ENCODE measurements at places on chromosomes 13 and 19.
A peak's percentile ranks its signal among the peaks of the same experiment; 100 is the strongest.

DNA sequence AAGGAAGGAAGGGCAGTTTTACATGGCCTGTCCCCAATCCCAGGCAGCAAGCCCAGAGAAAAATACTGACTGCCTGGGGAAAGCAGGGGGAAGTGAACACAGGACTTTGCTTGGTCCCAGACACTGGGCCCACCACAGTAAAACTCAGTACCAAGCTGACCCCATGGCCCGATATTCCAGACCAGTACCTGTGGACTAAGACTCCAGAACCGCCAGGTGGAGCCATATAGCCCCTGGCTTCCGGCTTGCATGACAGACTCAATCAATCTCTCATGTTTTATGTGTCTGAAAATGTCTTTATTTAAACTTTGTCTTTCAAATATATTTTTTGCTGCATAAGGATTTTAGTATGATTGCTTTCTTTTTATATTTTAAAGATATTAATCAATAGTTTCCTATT, 767.9 kb upstream of the SLITRK6 start:
- no peak for DNase-seq

DNA sequence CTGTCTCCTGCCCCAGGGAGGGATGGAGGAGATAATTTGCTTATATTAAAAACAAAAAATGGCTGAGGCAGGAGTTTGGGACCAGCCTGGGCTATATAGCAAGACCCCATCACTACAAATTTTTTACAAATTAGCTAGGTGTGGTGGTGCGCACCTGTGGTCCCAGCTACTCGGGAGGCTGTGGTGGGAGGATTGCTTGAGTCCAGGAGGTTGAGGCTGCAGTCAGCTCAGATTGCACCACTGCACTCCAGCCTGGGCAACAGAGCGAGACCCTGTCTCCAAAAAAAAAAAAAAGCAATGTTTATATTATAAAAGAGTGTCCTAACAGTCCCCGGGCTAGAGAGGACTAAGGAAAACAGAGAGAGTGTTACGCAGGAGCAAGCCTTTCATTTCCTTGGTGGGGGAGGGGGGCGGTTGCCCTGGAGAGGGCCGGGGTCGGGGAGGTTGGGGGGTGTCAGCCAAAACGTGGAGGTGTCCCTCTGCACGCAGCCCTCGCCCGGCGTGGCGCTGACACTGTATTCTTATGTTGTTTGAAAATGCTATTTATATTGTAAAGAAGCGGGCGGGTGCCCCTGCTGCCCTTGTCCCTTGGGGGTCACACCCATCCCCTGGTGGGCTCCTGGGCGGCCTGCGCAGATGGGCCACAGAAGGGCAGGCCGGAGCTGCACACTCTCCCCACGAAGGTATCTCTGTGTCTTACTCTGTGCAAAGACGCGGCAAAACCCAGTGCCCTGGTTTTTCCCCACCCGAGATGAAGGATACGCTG, 184.0 kb downstream of the KDM4B start:
- DNase-seq = no peak

DNA sequence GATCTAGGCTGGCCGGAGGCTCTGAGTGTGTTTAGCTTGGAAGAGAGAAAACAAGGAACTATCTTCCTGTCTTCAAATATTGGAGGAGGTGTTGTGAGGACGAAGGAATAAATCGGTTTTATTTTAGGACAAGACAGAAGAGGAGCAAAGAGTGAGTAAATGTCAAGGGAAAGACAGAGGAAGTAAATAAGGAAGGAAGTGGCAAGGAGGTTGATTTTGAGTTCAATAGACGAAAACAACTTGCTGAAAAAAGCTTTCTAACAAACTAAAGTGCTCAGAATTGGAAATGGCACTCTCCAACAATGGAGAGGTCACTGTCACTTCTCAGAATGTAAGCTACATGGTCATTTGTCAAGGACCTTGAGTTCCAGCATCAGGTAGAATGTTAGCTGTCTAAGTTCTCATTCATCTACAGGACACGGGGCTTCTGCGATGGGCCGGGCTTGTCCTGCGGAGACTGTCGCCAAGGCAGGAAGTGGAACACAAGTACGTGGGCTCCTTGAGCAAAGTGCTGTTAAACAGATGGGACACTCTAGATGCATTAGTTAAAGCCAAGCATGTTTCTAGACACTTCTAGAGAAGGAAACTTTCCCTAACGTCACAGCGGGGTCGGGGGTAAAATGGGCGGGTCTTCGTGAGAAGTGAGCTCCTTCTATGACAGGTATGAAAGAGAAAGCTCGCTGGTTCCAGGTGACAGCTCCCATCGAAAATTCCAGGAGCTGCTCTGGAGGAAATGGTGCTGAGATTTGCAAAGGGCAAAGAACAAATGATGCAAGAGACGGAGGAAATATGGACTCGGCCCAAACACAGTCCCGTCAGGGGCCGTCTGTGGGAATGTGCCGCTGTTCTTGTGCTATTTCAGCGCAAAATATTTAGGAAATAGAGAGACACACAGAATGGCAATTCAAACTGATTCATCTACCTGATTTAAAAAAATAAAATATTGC, 103.9 kb upstream of the UBL3 start:
- DNase-seq = no peak

GRCh38 chr13:110628477-110628793, 13.1 kb downstream of the NAXD start:
- DNase-seq = no peak

DNA sequence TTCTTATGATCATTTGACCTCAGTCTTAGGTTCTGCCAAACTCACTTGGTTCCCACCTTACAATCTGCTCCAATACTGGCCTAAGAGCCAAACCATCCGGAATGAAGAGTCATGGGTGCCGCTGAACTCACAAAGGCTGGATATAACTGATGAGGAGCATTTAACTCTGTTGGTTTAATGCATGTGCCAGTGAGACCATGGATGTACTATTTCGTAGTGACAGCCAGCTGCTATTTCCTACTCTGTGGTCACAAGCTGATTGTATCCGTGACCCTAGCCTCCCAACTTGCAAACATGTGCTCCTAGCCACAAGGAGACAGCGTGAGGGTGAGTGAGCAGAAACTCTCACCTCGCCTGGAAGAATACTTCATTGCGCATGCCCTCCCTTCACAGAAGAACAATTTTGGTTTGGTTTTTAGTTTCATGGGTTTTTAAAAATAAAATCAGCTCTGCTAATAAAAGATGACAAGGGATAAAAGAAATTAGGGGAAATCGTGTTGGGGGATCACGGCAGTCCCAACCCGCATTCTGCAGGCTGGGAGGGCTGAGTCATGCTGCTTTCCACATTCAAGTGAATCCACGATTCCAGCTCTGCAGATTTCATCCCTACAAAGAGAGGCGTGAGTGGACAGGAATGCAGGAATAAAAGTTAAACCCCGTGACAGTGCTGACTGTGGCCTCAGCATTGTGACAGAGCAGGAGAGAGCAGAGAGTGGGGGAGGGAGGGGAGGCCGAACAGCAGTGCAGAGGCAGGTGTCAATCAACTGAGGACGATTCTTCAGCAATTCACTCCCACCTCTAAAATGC, 66.8 kb upstream of the RAP2A start:
- no peak for DNase-seq

GRCh38 chr13:92954746-92955145, 271.9 kb upstream of the GPC6 start:
- DNase-seq = no peak

- DNase-seq = no peak
Observed at GRCh38 chr13:114145722-114146121, 13.3 kb upstream of the RASA3 start.

GRCh38 chr13:40158218-40158617, 502.8 kb downstream of the COG6 start:
- DNase-seq = no peak

DNA sequence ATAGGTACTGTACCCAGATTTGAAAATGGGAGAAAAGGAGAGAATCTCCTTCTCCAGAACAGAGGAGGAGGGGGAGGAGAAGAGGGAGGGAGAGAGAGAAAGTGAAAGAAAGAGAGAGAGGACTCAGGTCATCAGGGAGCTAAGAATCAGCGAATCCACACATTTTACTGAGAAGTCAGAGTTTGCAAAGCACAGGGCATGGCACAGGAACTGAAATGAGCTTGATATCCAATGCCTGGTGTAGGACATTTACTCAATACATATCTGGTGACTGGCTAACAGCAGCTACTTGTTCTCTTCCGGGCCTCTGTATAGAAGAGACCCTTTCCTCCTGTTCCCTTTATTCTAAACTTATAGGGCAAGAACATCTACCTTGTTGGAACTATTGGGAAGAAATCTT, 375.1 kb downstream of the KLF5 start:
- DNase-seq = no peak

- peak; percentile 97 for DNase-seq
Observed at GRCh38 chr19:48872884-48873475, 759 bp downstream of the PPP1R15A start.

DNA sequence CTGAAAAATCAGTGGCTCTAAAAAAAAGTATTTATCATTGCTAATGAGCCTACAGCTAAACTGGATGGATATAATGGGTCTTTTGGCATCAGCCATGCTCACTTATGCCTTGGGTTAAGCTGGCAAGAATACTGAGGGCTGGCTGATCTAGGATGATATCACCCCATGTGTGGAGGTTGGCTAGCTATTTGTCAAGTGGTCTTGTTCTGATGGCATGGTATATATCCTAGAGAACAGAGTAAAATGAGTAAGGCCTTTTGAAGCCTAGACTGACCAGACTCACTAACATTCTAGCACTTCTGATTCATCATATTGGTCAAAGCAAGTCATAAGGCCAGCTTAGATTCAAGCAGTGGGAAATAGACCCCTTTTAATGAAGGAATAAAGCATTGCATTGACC, 383.0 kb downstream of the SLITRK1 start:
- no peak for DNase-seq

GRCh38 chr13:98014766-98015165, 61.3 kb downstream of the IPO5 start:
- DNase-seq = no peak

DNA sequence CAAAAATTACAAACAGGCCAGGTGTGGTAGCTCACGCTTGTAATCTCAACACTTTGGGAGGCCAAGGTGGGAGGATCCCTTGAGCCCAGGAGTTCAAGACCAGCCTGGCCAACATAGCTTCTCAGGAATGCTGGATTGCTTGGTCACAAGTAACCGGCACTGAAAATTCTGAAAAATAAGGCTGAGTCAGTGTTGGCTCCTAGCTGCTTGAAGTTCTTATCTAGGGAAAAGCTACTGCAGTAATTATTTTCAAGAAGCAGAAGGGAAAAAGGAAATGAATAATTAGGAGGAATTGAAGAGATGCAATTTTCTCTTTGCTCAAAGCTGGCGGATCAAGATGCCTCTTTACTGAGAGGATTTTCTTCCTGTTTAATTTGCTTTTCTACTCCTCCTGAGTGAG, 75.0 kb upstream of the GTF3A start:
- DNase-seq = no peak

DNA sequence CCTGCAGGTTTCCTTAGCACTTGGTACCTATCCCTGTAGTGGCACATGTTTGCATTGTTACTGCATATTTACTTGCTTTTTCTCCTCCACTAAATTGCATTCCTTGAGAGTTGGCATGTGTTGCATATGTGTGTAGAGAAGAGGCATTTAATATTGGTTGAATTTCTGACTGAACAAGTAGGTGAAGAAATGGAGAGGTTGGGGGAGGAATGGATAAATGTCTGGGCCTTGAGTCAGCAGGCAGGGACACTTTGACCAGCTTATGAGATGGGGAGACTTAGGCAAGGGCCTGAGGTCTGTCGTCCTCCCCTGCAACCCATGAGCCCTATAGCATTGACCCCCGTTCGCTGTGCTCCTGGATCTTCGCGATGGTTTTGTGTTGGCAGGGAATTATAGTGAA, 2.0 kb upstream of the GPR18 start:
- DNase-seq = no peak

DNA sequence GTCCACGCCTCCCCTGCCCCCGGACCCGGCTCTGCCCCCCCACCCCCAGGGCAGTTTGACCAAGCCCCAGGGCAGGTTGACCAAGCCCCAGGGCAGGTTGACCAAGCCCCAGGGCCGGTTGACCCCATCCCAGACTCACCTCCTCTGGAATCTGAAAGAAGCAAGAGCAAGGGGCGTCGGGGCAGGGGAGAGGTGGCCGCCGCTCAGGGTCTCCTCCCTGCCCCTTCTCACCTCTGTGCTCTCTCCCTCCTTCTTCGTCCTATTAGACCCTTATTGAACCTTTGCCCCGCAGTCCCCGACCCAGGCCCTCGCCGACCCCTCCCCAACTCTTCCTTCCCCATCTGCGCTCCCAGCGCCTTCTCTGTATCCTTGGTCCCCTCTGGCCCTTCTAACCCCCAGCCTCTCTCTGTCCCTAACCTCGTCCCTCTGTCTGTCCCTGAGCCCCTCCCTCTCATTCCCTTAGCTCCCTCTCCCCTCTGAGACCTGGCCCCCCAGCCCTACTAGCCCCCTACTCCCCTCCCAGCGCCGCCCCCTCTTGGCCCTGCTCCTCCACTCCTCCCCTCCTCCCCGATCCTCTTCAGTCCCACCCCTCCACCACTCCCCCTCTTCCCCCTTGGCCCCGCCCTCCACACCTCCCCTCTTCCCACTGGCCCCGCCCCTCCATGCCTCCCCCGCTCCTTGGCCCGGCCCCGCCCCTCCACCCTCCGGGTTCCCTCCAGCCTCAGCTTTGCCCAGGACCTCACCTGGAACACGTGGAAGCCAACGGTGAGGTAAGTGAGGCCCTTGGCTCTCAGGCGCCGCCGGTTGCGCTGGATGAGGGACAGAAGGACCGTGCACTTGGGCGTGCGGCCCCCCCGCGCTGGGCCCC, 7.6 kb downstream of the CAPN12 start:
- DNase-seq = peak; percentile 83

GRCh38 chr19:14559916-14560775, 11.7 kb downstream of the NDUFB7 start:
- DNase-seq = no peak

DNA sequence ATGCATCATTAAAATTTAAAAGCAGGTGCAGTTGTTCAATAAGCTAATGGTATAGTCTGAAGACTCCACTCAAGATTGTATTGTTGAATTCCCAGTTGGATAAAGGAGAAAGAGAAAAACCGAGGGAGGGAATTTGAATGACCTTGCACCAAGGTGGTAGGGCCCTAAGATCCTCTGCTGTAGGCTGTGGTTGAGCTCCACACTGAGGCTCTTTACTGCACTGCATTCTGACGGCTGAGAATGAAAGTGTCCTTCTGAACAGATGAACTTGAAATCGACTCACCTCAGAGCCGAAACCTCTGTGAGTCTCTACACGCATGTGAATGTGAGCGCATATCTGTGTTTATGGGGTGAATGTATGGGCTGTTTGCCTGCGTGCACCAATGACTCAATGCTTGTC, 388.9 kb upstream of the DACH1 start:
- DNase-seq = no peak

GRCh38 chr19:8530061-8530679, 16.2 kb upstream of the ZNF414 start:
- no peak for DNase-seq

DNA sequence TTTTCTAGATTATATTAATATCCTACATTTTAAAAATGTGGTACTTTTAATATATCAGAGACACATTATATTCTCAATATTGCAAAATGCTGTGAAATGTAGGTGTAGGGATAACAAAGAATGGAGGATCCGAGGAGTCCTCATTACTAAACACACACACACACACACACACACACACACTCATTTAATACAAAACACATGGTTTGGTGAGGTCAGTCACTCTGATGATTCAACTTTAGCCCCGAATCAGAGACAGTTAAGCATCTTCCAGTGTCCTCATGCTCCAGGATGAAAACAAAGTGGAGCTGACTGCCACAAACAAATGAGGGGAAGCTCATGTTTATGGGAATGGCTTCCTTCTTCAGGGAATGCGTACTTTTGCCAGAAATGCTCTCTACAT, 147.5 kb downstream of the CYSLTR2 start:
- DNase-seq = no peak

- DNase-seq = no peak
Observed at GRCh38 chr13:67943116-67943515, 713.0 kb upstream of the PCDH9 start.

- no peak for DNase-seq
Observed at GRCh38 chr13:42551611-42552010, 22.3 kb upstream of the TNFSF11 start.

- DNase-seq = no peak
Observed at GRCh38 chr19:20478936-20479335, 86.6 kb downstream of the ZNF737 start.

Measured in A549 (cell line).